ENCODE measurements at places on chromosomes 3 and 15.

- peak; percentile 1 for DNase-seq
These were observed 739 bp downstream of the SNRPN start for GRCh38 chr15:24955531-24955921.

DNA sequence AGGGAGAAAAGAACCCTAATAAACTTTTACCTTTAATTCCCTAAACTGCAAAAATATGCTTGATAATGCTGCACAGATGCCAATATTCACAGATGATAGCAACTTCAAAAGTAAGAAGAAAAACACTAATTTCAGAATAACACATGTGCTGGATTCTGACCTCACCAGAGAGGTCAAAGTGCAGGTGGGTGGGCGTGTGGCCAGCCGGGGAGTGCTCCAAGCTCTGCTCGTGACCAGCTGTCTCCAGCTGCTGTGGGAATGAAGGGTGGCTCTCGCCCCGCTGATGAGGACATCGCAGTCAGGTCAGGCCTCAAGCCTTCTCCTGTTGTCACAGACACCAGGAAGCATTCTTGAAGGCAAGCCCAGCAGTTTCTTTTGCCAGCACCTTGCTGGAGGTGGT is 57.1 kb downstream of the ADAMTS17 start:
- DNase-seq: no peak

DNA sequence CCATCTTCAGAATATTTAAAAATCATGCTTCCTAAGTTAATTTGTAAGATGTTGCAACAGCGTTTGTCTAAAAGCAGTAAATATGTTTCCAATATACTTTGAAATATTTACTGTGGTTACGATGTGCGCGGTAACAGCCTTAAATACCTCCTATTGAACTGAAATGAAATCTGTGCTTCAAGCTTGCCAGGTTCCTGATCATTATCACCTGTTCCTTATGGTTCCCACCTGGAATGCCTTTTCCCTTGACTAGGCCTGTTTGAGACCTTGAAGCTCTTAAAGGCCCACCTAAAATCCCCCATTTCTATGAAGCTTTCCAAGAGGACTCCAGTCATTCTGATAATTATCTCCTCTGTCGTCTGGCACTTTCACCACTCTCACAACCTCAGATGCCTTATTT is 146.7 kb downstream of the NAALADL2 start:
- DNase-seq: no peak

DNA sequence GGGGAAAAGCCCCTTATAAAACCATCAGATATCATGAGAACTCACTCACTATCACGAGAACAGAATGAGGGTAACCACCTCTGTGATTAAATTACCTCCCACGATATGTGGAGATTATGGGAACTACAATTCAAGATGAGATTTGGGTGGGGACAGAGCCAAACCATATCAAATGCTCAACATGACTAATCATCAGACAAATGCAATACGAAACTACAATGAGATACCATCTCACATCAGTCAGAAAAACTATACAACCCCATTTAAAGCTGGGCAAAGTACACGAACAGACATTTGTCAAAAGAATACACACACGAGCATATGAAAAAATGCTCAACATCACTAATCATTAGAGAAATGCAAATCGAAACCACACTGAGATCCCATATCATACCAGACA is 67.7 kb downstream of the SCAPER start:
- DNase-seq: no peak

DNA sequence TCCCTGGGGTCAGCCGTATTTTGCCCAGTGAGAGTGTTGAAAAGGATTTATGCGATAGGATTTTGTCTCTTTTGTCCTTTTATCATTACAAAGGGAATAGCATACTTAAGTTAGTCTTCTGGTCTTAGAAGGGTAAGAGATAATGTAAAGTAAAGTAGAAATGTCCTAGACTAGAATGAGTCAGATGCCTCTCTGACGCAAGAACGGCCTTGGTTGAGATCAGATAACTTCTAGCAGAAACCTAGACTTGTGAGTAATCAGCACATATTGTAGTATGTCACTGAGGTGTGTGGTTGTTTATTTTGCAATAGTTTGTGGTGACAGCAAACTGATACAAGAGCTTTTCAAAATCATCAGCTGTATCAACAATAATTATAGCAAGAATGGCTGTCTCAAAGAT is 866.1 kb downstream of the NSUN3 start:
- DNase-seq: no peak

DNA sequence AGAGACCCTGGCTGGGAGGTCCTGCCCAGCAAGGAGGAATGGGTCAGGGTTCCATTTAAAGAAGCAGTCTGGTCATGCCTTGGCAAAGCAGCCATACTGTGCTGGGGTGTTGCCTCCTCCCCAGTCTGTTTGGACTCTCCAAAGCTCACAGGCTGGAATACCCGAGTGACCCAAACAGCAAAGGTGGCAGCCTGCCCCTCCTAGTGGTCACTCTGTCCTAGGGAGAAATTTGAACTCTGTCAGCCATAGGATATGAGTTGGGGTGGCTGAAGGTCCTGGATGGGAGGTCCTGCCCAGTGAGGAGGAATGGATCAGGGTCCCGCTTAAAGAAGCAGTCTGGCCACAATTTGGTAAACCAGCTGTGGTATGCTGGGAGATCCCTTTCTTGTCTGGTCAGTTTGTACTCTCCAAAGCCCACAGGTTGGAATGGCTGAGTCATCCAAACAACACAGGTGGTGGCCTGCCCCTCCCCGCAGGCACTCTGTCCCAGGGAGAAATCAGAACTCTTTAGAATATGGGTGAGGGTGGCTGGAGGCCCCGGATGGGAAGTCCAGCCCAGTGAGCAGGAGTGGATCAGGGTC is 45.0 kb downstream of the CCR1 start:
- no peak for DNase-seq

GRCh38 chr3:25916321-25916720 is 126.4 kb downstream of the OXSM start:
- no peak for DNase-seq

DNA sequence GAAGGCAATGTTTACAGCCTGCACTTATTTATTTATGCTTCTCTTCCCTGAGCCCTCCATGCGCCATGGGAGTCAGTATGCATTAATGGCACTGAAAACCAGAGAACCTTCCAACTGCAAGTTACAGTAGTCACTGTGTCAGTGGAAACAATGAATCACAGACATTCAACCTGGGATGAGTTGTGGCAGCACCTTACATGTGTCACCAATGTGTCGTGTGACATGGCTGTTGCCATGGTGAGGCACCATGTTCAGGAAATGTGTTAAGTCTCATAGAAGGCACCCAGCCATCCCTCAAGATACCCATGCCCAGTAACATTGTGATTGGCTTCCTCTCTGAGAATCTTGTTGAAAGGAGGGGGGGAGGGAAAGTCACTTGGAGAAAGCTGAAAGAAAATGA is 105.0 kb downstream of the FOXP1 start:
- DNase-seq: peak; percentile 59

DNA sequence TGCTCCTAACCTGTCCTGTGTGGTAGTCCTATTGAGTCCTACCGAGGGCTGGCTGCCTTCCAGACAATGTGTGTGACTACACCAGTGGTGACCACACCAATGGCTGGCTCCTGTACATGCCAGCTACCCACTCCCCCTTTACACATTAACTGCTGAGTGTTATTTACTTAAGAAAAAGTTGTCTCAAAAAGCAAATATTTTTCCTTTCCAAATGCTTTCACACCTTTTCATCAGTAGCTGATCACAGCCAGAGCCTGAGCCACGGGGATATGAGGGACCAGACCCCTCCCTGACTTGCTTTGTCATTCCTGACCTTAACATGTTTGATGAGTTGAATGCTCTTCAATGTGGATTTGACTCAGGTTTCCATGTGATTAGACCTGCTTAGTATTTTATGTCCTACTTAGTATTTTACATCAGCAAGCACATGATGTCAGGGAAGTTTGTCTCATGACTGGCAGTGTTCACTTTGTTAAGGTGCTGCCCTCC is 29.6 kb upstream of the GREM1 start:
- DNase-seq: no peak
